Heart right ventricle (tissue), 16 donors: ENCODE measurements at places on chromosomes 5 and 9. TPM values are rescaled to one million over a fixed set of nuclear protein-coding genes. Genes with fewer than 3 reads are reported as not detected.

GRCh38 chr5:92599217-92599810 lies 981.7 kb downstream of the NR2F1-AS1 start:
- DNase-seq, result no peak

- DNase-seq, result no peak
Measured at GRCh38 chr5:137891849-137892248, 2.6 kb downstream of the PKD2L2 start.

- no peak for DNase-seq
Measured at GRCh38 chr9:92748233-92748497, 16.5 kb downstream of the BICD2 start.

Gene BAG1
- 130 TPM for total RNA-seq

DNA sequence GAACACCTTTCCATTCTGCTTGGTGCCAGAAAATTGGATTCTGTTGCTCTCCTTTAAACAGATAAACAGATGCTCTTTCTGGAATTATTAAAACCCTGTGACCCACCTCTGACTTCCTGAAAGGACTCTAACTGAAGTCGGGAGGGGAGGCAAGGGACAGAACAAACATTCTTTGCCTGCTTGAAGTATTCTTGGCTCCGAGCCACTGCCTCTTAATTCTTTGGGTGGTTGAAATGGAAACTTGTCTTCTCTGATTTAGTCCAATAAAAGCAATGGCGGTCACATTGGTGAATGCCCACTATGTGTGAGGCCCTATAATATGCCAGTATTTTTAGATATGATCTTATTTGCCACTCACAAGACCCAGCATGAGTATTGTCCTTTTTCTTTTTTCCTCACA lies 236.8 kb downstream of the SLIT3 start:
- DNase-seq, result no peak

DNA sequence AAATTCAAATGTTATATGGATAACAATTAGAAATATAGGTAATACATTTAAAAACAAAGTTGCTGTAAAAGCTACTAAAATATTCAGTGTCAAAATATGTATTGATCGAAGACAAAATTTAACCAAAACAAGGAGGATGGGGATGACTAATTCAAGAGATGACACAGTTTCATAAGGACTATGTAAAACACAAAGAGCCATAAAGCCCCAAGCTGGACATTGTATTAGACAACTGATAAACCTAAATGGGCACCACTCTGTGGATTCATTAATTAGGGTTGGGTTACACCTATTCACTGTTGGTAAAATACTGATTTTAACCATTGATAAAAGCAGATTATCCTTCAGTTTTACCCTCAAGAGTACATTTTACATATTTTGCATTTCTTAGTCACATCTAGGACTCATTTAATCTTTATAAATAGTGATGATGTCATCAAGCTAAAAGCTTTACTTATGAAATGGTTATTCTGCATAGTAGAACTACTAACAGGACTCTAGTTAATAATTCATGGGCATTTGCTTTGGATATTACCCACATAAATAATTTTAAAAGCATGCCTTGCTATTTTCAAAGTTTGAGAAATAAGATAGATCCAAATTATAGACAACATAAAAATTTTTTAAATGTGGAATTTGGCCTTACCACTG lies 13.7 kb downstream of the TUT7 start:
- no peak for DNase-seq

DNA sequence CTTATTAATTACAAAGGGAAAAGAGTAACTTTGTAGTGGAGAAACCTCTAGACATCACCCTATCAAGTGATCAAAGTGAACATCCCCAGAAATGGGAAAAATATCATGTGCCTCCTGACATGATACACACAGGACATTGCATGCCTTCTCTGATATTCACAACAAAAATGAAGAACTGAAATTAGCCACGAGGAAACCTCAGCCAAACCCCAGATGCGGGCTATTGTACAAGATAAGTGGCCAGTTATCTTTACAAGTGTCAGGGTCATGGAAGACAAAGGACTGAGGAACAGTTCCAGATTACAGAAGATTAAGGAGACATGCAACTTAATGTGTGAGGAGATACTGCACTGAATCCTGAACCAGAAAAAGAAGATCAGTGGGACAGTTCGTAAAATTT lies 23.8 kb upstream of the NPM1 start:
- DNase-seq, result no peak

Gene FCHO2
- 20.3 TPM for total RNA-seq

DNA sequence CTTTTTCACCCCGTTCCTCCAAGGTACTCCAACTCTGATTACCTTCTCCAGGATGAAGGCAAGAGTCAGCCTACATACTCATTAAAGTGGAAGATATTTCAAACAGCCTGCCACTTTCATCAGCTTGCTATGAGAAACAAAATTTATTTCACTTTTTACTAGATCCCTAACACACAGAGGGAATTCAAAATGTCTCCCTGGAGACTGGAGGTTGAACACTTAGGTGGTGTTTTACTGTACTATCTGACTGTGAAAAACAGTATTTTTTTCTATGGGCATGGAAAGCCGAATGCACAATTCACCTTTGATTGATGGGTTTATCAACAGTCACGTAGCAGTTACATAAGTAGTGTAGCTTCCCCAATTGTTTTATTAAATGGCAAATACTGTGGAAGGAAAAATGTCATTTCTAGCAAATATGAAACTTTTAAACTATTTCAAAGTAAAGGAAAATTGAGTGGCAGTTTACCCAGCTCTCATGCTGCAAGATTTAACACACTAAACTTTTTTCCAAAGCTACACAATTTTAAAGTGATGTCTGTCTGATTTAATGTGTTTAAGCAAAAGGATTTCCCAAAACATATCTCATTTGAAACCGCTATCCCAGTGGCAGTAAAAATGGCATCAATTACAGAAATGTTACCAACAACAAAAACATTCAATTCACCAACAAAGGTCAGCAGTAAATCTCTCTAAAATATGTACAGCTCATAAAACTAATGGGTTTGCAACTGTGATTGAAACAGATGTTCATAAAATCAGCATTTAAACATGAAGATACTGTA lies 125.0 kb upstream of the TLE4 start:
- DNase-seq, result no peak

Gene TAF11L3
- total RNA-seq, result not detected

GRCh38 chr9:24582146-24583126 lies 36.7 kb upstream of the IZUMO3 start:
- DNase-seq, result no peak

Gene CCDC180
- total RNA-seq, result 2.8 TPM

GRCh38 chr5:104412649-104413240 lies 850.2 kb upstream of the NUDT12 start:
- no peak for DNase-seq

Gene ISL1
- total RNA-seq, result not detected

- no peak for DNase-seq
Measured at GRCh38 chr9:131410044-131410491, 16.2 kb downstream of the PRRC2B start.

GRCh38 chr5:126600631-126601511 lies at the start of gene PHAX:
Gene PHAX (plus strand): TSS chr5:126600947. CDS start chr5:126600963, 16 bp downstream.
- DNase-seq, result peak; percentile 74

GRCh38 chr5:96481009-96481786 lies 48.1 kb upstream of the PCSK1 start:
- no peak for DNase-seq

DNA sequence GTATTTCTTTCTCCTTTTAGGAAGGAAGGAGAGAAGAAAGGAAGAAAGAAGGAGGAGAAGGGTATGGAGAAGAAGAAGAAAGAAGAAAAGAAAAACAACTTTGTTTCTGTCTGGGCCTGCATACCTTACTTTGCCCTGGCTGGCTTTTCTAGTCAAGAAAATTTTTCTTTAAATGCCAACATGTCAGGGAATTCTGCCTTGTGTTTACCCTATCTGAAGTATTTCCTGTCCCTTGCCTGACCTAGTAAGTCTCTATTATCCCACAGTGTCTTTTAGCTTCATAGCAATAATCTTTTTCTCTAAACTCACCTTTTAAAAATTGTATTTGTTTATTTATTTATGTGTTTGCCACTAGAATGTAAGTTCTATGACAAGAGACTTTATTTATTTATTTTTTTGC lies 1864.1 kb downstream of the EFNA5 start:
- no peak for DNase-seq

Gene TPM2
- 922 TPM for total RNA-seq
